ENCODE measurements at places on chromosomes 7 and 10. TPM values are rescaled to one million over a fixed set of nuclear protein-coding genes. Genes with fewer than 3 reads are reported as not detected.

Gene SAMD9
- total RNA-seq = 17.1 TPM

Gene POLR2J2
- total RNA-seq = 6.5 TPM

DNA sequence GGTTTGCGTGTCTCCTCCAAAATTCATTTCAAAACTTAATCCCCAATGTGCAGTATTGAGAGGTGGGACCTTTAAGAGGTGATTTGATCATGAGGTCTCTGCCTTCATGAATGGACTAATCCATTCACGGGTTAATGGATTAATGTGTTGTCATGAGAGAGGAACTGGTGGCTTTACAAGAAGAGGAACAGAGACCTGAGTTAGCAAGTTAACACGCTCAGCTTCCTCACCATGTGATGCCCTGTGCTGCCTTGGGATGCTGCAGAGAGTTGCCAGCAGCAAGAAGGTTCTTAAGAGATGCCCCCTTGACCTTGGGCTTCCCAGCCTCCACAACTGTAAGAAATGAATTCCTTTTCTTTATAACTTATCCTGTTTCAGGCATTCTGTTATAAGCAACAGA lies 3.7 kb upstream of the TCTN3 start:
- DNase-seq = no peak

DNA sequence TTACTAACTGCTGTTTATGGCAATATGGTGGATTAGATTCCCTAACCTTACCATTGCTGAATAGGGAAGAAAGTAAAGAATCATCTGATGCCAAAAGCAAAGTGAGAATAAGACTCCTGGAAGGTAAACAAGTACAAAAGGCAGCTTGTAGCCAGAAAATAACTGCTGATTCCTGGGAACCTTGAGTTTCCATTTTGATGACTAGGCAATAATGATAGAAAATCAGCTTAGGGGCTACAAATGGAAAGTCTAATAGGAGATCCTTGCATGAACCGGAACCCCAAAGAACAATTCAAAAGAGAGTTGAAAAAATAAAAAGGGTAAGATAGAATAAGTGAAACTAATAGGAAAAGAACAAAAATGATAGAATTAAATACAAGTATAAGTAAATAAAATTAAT lies 316.4 kb downstream of the PHTF2 start:
- DNase-seq = no peak

GRCh38 chr10:10014846-10015245 lies 1002.8 kb upstream of the CELF2 start:
- no peak for DNase-seq

GRCh38 chr10:69065406-69066361 lies 22.2 kb upstream of the SRGN start:
- DNase-seq = peak; percentile 69

- no peak for DNase-seq
Observed at GRCh38 chr7:723541-723940, 3.0 kb upstream of the DNAAF5 start.

GRCh38 chr7:142939226-142939910 lies at the start of gene LLCFC1:
Gene LLCFC1, plus strand, starts transcription at chr7:142939484. Its CDS starts 138 bp downstream, at chr7:142939622.
- peak; percentile 3 for DNase-seq

Data from activated naive CD8-positive, alpha-beta T cell treated with anti-CD3 and anti-CD28 coated beads for 36 hours (primary cell).